ENCODE measurements at places on chromosomes 1 and 21. TPM values are rescaled to one million over a fixed set of nuclear protein-coding genes. Genes with fewer than 3 reads are reported as not detected.
A peak's percentile ranks its signal among the peaks of the same experiment; 100 is the strongest.

DNA sequence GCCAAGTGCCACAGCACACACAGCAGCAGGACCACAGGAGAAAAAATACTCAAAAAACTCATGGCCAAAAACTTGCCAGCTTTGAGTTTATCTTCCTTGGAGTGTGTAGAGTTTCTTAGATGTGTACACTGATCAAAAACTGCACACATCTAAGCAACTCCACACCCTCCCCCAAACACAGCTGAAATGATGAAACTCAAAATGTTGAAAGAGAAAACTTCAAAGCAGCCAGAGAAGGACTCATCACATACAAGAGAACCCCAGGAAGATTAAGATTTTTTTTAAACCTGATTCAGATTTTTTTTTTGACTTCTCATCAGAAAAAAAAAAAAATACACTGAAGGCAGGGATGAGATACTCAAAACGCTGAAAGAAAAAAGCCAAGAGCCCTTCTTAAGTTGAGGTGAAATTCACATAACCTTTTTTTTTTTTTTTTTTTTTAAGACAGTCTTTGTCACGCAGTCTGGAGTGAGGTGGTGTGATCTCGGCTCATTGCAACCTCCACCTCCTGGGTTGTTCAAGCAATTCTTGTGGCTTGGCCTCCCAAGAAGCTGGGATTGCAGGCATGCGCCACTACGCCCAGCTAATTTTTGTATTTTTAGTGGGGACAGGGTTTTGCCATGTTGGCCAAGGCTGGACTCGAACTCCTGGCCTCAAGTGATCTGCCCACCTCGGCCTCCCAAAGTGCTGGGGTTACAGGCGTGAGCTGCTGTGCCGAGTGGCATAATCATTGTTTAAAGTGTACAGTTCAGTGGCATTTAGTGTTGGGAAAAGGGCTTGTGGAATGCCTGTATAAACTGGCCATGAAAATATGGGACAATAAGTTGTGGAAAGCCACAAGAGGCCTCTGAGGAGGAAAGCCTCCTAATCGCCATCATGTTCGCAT, 20.9 kb upstream of the PDXK start:
- no peak for DNase-seq

DNA sequence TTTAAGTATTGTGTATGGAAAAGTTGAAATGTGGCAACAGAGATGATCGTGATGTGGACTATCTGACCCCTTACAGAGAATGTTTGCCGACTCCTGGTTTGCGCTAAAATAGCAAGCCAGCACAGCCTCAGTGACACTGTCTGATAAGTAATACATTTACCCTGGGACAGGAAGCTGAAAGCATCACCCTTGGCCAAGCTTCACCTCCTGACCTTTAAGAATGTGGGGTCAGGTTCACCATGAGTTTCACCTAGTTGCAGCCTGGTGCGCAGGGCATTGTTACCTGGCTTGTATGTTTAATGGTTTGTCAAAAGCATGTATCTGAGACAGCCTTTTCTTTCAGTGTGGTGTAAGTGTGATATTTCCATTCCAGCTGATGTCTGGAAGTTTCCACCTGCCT, 29.2 kb downstream of the TRAF5 start:
- no peak for DNase-seq

The CTSE gene
- not detected for total RNA-seq

The TMEM51 gene
- 7.9 TPM for total RNA-seq

- DNase-seq, result no peak
Measured at GRCh38 chr1:59418363-59419144, 121.7 kb downstream of the FGGY start.

The PRAMEF17 gene
- total RNA-seq, result not detected

The AGO3 gene
- total RNA-seq, result 42.6 TPM

DNA sequence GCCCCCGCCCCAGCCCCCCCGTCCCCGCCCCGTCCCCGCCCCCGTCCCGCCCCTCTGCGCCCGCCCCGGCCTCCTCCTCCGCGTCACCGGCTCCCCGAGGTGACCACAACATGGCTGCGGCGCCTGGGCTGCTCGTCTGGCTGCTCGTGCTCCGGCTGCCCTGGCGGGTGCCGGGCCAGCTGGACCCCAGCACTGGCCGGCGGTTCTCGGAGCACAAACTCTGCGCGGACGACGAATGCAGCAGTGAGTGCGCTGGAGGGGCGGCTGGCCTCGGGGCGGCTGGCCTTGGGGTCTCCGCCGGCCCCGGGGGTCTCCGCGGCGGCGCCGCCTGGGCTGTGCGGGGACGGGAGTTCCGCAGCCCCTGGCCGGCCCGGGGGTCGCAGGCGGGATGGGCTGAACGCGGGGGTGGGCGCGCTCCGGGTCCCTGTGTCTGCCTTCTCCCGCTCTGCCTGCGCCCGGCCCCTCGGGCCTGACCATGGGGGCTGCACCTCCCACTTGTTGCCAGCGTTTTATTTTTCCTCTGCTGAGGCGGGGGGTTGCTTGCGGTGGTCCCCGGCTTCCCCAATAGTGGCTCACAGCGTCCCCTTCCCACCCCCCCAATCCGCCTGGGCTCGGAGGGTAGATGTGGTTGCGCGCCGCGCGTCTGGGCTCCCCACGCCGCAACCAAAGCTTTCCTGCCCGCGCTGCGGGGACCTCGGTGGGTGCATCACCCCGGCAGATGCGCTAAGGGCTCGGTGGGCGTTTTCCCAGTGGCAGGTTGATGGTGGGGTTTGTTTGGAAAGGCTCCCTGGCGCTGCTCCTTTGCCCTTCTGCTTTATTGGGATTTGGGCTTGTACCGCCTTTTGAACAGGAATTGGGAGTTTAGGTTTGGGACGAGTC, at the start of gene MIA3:
Gene MIA3 (plus strand): TSS at position 97 of the 879 bp plus-strand sequence. CDS start 14 bp downstream, at position 111.
- DNase-seq, result peak; percentile 87

The RPTN gene
- not detected for total RNA-seq

The ASTN1 gene
- total RNA-seq, result 2.1 TPM

- no peak for DNase-seq
Measured at GRCh38 chr1:20395255-20395654, 90.8 kb downstream of the CAMK2N1 start.

The KAZN gene
- total RNA-seq, result 13.8 TPM

The ADGRB2 gene
- 18.0 TPM for total RNA-seq

GRCh38 chr21:34952701-34953100, 96.4 kb downstream of the RUNX1 start:
- no peak for DNase-seq

DNA sequence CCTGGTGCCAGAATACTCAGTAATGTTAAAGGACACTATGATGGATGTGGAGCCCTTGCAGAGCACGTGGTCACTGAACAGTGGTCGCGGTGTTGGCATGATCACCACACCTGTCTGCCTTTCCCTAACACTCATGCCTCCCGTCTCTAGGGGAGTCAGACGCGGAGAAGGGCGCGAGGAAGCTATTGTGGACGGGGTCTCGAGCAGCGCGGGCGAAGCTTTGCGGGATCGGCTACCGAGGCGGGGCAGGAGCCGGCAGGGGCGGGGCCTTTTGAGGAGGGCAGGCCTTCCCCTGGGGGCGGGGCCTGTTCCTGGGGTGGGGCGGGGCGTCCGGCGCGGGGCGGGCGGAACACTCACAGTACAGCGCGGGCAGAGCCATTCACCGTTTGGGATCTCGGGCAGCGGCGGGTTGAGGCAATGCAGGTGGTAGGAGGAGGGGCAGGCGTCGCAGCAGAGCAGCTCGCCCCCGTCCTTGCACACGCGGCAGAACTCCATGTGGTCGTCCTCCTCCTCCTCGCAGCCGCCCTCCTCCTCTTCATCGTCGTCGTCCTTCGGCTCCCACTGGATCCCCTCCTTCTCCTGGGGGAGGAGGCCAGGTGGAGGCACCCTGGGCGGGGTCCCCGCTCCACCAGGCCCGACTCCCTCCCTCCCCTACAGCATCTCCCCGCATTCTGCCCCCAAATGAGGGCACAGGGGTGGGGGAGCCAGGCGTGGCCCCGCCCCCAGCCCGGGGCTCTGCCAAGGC, 31.5 kb downstream of the CHD5 start:
- peak; percentile 58 for DNase-seq

The TBX15 gene
- total RNA-seq, result 0.74 TPM

Data from testis (tissue), 5 donors.